ENCODE measurements at places on chromosomes 4 and X. TPM values are rescaled to one million over a fixed set of nuclear protein-coding genes. Genes with fewer than 3 reads are reported as not detected.

The HADH gene
- total RNA-seq = 78.0 TPM

The PABPC1L2A gene
- total RNA-seq = not detected

The NDST4 gene
- total RNA-seq = not detected

The SPANXN4 gene
- total RNA-seq = not detected

The FBXO8 gene
- 17.9 TPM for total RNA-seq

The EPGN gene
- total RNA-seq = not detected

The USP27X gene
- total RNA-seq = 1.5 TPM

The DUSP9 gene
- total RNA-seq = not detected

The ALAS2 gene
- total RNA-seq = 2.2 TPM

The MSANTD1 gene
- 0.36 TPM for total RNA-seq

The GALNTL6 gene
- not detected for total RNA-seq

The EFHC2 gene
- not detected for total RNA-seq

The F11 gene
- total RNA-seq = not detected

The KCNE5 gene
- 2.3 TPM for total RNA-seq

The CHRNA9 gene
- total RNA-seq = not detected

The DMRTC1B gene
- total RNA-seq = not detected

The TLR10 gene
- total RNA-seq = not detected

The MND1 gene
- 1.6 TPM for total RNA-seq

The HS6ST2 gene
- total RNA-seq = 1.9 TPM

All from gastrocnemius medialis (tissue), 4 donors.